ENCODE measurements at places on chromosomes 11 and 22.

DNA sequence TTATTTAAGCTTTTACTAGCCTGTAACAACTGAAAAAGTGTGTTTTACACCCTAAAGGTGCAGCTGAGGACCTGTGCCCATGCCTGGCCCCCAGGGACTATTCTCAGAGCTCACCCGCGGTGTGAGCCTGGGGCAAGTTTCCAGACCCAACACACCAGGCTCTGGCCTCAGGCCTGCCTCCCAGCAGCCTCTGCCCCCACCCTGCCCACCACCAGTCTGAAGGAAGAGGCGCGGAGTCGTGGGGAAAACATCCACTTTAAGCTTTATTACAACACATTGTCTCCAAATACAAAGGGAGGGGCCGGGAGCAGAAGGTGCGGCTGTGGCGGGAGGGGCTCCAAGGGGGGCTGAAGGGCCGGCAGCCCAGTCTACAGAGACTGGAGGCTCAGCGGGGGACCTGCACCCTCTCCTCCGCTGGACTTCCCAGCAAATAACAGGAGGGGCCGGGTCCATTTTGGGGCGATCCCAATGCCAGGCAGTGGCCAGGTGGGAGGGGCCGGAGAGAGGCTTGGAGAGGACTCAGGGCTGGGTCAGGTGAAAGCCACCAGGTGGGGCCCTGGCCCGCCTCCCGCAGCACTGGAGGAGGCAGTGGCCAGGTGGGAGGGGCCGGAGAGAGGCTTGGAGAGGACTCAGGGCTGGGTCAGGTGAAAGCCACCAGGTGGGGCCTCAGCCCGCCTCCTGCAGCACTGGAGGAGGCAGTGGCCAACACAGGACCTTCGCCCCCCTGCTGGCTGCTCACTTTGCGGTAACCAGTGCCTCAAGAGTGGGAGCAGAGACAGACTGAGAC is 18.1 kb downstream of the DUSP8 start:
- DNase-seq, result no peak

DNA sequence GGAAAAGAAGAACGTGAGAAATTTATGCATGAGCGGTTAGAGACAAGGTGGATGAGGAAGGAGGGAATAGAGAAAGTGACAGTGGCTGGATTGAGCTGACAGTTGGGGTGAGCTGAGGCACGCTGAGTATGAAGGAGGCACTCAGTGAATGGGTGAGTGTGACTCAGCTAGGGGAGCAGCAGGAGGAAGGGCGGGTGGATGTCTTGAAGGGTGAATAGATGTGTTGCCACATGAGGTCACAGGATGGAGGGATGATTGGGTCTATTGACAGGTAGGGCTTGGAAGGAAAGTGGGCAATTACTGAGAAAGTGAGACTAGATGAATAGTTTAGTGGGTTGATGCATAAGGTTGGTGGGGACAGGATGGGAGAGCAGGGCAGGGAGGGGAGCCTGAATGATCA is 8.0 kb downstream of the IFITM10 start:
- DNase-seq, result no peak

GRCh38 chr11:6531267-6531752 is 34.2 kb downstream of the DNHD1 start:
- DNase-seq, result no peak

- DNase-seq, result no peak
These were observed 348.3 kb upstream of the B3GAT1 start for GRCh38 chr11:134760299-134760698.

DNA sequence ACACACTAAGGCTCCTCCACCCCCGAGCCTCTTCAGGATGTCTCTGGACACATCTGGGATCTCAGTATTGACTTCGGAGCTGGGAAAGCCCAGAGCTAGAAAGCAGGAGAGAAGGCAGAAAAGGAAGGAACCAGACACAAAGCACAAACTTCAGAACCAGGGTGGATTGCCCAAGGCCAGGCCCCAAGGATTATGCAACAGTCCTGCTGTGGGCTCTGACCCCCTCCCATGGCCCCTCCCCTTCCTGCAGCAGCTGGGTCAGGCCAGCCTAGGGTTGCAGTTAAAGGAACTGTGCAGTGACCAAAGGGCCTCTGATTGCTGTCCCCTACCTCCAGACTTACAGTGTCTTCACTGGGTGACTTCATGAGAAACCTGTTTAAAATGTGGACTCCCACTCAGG is 5.3 kb downstream of the KCNE3 start:
- no peak for DNase-seq

GRCh38 chr22:50581950-50582492 is 628 bp downstream of the CHKB start:
- no peak for DNase-seq

DNA sequence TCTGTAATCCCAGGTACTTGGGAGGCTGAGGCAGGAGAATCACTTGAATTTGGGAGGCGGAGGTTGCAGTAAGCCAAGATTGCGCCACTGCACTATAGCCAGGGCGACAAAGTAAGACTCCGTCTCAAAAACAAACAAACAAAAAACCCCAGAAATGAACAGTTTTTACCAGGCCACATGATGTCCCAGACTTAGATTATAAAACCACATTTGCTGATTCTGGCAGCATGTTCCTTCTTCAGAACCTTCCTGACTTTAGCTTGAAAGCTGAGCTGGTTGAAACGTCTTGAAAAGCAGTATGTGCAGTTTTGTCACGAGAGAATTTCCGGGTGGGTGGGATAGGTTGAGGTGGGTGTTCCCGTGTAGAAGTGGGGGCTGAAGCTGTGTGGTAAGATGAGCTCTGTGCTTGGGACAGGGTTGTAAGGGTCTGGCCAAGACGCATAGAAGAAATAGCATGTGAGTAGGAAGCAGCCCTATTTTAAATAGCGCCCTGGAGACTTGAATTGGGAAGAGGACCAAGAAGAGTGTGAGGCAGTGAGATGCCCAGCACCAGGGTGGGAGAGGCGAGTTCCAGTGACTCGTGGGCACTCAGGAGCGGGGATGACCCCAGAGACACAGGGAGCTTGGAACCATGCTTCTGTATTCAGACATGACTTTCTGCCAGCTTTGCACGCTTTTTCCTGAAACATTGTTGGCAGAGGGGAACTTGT is 7.6 kb downstream of the AP2A2 start:
- no peak for DNase-seq

- no peak for DNase-seq
These were observed 71.9 kb downstream of the FBXO7 start for GRCh38 chr22:32546496-32546895.

DNA sequence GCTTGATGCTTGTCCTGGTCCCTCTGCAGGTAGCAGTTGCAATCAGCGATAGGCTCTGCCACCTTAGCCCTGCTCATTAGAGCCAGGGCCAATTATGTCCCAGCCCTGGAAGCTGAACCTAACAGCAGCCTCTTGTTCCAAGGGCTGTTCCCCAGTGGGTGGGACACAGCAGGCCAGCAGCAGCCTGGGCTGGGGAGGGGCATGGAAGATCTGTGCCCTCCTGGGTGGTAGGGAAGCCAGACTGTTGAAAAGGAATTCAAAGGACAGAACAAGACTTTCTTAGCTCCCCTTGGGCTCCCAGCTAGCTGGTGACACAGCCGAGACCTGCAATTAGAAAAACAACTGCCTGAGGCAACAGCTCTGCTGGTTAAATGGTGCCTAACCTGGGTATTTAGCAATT is 17.4 kb downstream of the DRD2 start:
- DNase-seq, result no peak

- DNase-seq, result no peak
These were observed 69.6 kb downstream of the PRDM11 start for GRCh38 chr11:45216031-45216430.

GRCh38 chr11:59009661-59010060 is 70.4 kb downstream of the GLYATL1 start:
- no peak for DNase-seq

DNA sequence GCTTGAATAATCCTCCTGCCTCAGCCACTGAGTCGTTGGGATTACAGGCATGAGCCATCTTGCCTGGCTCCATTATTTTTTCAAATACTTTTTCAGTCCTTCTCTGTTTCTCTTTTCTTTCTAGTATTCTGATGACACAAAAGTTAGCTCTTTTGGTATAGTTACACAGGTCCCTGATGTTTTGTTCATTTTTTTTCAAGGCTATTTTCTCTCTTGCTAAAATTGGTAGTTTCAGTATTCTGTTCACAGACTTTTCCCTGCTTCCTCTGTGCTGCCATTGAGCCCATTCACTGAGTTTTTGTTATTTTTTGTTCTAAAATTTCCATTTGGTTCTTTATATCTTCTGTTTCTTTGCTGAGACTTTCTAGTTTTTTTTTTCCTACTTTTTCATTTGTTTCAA is 166.5 kb downstream of the UVRAG start:
- no peak for DNase-seq

- no peak for DNase-seq
These were observed 7.9 kb downstream of the MTMR2 start for GRCh38 chr11:95916049-95916448.

- no peak for DNase-seq
These were observed 31.1 kb upstream of the PPARA start for GRCh38 chr22:46119093-46119728.

- no peak for DNase-seq
These were observed 34.8 kb upstream of the CHRM4 start for GRCh38 chr11:46426233-46426991.

DNA sequence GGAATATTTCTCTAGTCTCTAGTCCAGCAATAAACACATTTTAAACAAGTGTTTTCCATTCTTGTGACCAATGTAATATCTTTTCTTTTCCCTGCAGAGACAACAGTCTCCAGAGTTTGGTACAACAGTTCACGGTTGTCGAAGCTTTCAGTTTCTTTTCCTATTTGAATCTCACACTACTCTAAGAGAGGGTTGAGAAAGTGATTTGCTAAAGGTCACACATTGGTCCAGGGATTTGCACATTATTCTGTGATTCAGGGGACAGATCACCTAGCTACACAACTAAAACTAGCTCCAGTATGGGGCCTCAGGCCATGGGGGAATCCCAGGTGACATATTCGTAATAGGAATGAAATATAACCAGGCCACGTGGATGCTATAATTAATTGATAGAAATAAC is 132.5 kb downstream of the HIPK3 start:
- no peak for DNase-seq

GRCh38 chr11:8382436-8383053 is 118.9 kb upstream of the LMO1 start:
- no peak for DNase-seq

- DNase-seq, result no peak
These were observed 5.9 kb downstream of the ATG2A start for GRCh38 chr11:64911142-64911541.

DNA sequence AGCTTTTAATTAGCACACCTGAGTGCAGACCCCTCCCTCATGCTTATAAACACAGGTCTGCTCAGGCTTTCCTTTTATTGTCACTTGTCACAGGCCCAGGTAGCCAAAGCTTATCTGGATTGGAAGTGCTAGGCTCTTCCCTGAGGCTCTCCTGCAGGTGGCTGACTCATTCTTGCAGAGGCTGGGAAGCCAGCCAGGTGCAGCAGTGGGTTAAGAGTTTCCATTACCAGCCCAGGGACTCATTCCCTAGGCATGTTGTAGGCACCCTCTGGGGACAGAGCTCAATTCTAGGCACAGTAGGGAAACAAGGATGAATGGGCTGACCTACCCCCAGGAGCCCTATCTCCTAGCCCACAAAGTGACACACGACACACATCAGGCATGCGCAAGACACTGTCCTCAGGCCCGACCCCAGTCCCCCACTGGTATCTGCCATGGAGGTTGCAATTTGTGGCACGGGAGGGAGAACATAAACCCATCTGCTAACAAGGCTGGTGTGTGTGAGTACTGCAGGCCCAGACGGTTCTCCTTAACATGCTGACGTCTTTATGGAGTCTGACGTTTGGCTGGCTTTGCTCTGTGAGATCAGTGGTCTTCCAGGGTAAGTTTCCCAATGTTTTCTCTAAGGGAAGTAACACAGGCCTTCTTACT is 94.2 kb downstream of the ABTB2 start:
- no peak for DNase-seq

GRCh38 chr22:32389685-32390084 is 22.4 kb downstream of the RTCB start:
- no peak for DNase-seq

- DNase-seq, result no peak
These were observed 10.9 kb downstream of the MICAL3 start for GRCh38 chr22:18013436-18013835.

GRCh38 chr11:72789493-72790131 is 4.2 kb downstream of the STARD10 start:
- DNase-seq, result no peak

DNA sequence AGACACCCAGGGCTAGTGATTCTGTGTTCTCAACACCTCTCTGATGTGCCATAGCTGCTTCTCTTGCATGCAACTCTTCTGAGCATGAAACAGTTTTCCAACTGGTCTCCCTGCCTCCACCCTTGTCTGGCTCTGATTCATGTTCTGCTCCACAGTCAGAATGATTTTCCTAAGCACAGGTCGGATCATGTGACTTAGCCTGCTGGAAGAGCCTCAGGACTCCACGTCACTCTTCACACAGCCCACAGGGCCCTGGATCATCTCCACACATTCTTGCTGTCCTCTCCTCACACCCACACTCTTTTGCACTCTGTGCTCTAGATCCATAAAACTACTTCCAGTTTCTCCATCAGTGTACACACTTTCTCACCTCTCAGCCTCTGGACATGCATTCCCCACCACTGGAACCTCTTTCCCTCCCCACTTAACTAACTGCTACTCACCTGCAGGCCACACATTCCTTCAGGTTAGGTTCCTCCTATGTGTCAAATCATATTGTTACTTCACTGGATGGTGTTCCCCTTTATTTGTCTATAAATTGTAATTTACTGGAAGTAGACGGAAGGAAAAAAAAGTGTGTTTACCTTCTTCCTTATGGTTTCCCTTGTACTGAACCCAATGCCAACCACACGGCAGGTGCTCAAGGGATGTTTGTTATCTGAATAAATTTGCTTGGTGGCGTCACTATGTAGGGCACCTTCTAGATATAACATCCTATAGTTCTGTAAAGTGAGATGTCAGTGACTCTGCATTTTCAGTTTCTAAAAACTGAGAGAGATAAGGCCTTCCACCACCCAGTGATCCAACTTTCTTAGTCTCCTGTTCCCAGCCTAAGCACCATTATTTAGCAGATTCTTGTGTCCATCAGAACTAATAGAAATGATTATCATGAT is 133.7 kb downstream of the ETS1 start:
- no peak for DNase-seq

DNA sequence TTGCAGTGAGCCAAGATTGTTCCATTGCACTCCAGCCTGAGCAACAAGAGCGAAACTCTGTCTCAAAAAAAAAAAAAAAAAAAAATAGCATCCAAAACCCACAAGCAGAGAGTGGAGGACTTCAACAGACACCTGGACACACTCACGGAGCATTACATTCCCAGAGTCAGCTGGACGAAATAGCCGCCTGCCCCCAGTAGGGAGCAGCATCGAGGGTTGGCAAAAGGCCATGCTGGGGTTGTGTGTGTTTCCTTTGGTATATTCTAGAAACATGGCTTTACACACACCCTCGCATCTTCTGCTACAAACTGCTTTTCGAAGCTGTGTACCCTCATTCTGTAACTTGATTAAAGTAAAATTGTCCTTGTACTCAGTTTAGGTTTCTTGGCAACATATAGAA is 5.3 kb downstream of the ADA2 start:
- DNase-seq, result peak; percentile 24

DNA sequence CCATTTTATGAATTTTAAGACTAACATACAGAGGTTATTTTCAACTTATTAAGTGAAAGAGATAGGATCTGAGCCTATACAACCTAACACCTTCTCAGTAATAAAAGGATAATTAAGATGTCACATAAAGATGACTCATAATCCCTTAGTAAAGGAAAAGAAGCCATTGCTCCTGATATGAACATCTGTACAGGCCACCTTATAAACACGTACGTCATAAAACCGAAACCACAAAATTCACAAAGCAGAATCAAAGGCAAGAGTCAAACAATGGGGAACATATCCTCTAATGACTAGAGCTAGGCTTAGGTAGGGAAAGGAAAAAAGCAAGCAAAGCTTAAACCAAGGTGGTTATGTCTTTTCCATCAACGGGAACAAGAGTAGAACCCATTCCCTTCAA is 103.5 kb downstream of the KCNA4 start:
- no peak for DNase-seq

Measured in stimulated activated CD4-positive, alpha-beta T cell treated with anti-CD3 and anti-CD28 coated beads, Interleukin-1b, Interleukin-23, amount 100 ng/mL, for 1 hour (primary cell).